NCI-H1694 (cell line): ENCODE measurements at places on chromosomes 11 and 22.

- no peak for DNase-seq
Observed at GRCh38 chr22:30183861-30184278, 62.7 kb downstream of the LIF start.

GRCh38 chr11:88439356-88439755 is 101.8 kb upstream of the CTSC start:
- no peak for DNase-seq

GRCh38 chr11:45102810-45103621 is 43.4 kb upstream of the PRDM11 start:
- peak; percentile 51 for DNase-seq

DNA sequence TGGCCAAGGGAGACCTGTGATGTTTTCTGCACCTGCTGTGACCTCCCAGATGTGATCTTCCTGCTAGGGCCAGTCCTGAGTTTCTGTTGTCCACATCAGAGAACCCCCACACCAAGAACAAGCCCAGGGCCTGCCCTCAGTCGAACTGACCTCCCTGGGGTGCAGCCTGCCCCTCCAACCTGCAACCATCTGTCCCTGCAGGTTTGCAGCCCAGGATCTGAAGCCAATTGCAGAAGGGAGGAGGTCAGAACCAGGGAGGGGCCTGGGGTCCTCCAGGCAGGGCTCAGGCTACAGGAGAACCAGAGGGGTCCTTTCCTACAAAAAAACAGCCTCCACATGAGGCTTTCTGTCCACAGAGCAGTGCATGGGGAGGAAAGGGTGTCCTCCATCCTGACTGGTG is 807 bp downstream of the TRIM3 start:
- DNase-seq, result no peak

GRCh38 chr11:107847184-107847583 is 11.4 kb downstream of the SLC35F2 start:
- DNase-seq, result no peak

DNA sequence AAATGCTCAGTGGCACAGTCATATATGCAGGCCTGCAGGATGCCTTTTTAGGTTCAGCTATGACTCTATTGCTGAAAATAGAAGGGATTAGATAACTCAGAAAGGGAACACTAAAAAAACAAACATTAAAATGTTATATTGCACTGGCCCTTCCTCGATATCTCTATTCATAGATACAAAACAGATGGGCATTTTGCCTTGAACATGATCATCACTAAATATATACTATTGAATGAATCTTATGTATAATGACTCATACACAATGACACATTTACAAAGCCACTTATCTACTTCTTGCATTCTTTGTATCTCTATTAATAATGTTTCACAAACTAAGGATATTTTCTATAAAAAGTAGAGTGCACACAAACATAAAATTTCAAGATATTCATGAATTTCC is 2352.8 kb upstream of the RAG2 start:
- DNase-seq, result no peak

DNA sequence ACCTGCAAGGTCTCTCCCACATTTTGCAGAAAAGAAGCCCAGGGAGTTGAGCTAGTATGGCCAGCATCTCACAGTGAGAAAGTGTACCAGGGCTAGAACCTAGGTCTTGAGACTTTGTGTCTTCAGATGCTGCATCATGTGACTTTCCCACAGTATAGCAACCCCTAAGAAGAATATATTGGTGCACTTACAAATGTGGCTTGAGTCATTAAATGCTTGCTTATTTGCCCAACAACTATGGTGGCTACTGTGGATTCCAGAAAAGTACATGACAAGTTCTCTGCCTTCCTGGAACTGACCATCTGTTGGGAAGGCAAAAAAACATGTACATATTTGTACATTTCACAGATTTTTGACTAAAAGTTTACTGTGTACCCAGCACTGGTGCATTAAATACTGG is 55.0 kb downstream of the POLD3 start:
- DNase-seq, result no peak

- no peak for DNase-seq
Observed at GRCh38 chr11:61103851-61104423, 1.6 kb downstream of the CD5 start.

GRCh38 chr11:99934008-99934407 is 753.1 kb upstream of the ARHGAP42 start:
- DNase-seq, result no peak

- DNase-seq, result no peak
Observed at GRCh38 chr11:26073646-26074045, 258.3 kb upstream of the ANO3 start.
